NCI-H1694 treated with DMSO at 0.1 percent for 48 hours (cell line): ENCODE measurements at places on chromosomes 5 and 9.
A peak's percentile ranks its signal among the peaks of the same experiment; 100 is the strongest.

GRCh38 chr5:34869256-34869655 is 30.3 kb downstream of the TTC23L start:
- DNase-seq: no peak

- DNase-seq: no peak
These were observed 25.7 kb downstream of the SYK start for GRCh38 chr9:90827181-90827871.

DNA sequence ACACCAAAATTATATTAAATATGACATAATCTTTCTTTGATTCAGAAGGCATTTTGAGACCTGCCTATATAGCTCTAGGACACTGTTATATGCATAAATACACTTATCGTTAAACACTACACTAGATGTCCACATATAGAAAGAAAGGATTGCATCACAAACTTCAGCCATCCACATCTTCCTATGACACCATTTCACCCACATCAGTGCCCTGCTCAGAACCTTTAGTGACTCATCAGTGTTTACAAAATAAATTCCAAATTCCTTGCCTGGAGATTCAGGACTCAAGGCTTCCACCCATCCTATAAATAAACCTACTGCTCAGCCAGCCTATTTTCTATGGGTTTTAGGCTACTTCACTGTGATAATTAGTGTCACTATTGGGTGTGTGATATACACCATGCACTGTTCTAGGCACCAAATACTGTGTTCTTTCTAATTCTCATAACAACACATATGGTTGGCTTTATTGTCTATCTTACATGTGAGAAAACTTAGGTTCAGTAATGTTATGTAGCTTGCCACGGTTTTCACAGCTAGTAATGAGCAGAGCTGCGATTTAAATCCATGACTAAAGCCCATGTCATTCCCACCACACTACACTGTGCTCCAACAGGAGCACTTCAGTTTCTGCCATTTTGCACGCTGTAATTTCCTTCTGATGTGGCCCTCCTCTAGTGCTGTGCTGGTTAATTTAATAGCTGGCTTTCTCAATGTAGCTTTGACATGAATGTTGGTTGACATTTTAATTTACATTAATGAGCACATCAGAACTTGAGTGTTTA is 103.3 kb downstream of the SREK1 start:
- DNase-seq: no peak

- DNase-seq: no peak
These were observed 15.2 kb downstream of the CYSTM1 start for GRCh38 chr5:140189977-140190871.

DNA sequence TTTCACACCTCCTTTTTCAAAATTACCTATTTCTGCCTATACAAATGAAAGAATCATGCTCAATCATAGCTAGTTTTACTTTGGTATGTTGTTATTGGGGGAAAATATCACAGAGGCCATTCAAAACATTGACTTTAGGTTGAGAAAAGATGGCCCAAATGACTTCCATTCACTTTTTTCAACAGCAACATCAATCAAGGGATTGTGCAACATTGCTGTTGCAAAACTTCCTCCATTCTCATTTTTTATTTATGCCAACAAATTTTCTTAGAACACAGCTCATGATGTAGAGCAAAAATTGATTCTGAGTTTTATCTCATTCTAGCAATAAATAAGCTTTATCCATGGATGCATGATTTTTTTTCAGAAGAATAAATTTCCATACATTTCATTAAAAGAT is 93.6 kb upstream of the RORB start:
- no peak for DNase-seq

DNA sequence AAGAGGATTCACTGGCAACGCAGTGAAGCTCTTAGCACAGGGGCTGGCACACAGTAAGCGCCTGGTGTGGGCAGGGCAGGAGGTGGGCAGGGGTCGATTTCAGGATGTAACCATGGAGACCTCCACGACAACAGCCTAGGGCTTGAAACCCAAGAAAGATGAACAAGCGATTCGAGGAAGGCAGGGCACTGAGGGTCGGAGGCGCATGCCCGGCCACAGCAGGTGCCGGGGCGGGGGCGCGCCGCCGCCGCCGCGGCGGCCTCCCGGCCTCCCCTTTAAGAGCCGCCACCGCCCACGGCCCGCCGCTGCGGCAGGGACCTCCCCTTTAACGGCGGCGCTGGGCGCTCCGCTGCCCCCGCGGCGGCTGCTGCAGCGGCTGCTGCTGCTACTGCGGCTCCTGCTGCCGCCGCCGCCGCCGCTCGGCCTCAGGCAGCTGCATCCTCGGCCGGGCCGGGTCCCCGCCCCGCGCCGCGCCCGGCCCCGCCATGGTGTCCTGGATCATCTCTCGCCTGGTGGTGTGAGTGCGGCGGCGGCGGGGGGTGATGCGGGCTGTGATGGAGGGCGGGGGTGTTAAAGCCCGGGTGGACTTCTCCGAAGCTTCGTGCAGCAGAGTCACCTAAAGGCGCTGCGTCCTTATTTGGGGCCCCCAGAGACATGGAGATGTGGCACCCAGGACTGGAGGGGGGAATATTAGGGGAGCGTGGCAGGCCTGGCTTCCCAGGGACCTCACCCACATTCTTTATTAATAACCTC is at the start of gene REEP2:
Gene REEP2, plus strand, starts transcription at position 334 of the 753 bp plus-strand sequence. Its CDS starts 152 bp downstream, at position 486.
- peak; percentile 20 for DNase-seq

GRCh38 chr9:100640447-100641050 is 62.7 kb downstream of the CAVIN4 start:
- no peak for DNase-seq

GRCh38 chr5:144451187-144451973 is 280.7 kb downstream of the KCTD16 start:
- DNase-seq: no peak

DNA sequence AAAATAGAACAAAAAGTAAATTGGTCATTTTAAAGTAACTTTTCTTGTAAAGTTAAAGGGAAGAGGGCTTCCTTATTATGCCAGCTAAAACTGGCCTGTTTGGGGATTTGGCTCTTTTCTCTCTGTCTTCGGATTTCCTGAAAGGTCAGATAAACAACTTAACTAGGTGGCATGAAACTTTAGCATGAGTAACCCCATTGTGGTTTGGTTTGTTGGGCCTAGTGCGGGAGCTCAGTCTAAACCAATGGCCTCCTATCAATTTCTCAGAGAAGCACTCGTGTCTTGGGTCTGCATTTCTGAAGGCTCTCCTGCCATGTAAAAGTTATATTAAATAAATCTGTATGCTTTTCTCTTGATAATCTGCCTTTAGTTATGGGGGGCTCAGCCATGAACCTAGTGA is 48.5 kb upstream of the ANKH start:
- no peak for DNase-seq

- no peak for DNase-seq
These were observed 11.0 kb upstream of the GNPDA1 start for GRCh38 chr5:142023836-142024235.

DNA sequence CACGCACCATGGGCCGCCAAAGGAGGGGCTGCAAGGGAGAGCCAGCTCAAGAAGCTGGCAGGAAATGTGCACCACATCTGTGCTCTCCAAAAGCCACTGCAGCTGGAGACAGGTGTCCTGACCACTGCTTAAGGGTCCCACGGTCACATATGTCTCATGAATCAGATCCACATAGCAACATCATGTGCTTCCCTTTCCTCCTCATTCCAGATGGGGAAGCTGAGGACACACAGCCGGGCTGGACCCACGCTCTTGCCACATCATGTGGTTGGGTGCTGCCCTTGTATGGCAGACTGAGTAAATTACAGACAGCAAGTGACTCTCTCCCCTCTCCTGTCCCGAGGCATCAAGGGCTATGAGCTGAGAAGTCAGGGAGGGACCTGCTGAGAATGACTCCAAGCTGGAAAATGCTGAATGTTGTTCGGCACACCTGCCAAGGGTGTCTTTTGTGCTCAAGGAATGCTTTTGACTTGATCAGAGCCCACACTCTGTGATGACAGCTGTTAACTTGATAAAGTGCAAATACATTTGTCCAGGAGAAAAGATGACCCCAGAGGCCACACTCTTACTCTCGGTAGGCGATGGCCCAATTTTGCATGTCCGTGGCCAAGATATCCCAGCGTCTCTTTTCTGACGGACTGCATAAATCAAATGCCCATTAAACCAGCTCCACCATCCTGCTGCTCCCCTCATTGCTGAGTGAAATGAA is 58.2 kb downstream of the NSUN2 start:
- no peak for DNase-seq

DNA sequence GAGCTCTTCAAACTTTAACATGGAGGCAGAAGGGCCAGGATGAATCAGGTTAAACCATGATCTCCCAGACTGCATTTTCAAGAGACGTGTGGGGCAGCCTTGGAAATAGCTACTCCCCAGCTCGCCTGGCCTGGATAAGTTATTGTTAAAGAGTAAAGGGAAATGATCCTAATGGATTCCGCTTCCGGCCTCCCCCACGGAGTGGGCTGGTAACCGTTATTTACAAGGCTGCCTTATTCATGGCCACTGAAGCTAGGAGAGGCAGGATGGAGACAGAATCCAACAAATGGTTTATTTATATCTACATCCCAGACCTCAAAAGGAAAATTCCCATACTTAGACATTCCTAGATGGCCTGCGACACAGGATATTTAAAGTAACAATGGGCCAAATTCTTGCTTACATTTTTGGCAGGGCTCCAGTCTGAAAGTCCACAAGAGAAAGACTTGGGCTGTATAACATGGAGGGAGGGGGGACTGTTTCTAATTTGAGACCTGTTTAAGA is 27.9 kb downstream of the SPRY4 start:
- no peak for DNase-seq

GRCh38 chr5:174719793-174720611 is 4.4 kb upstream of the MSX2 start:
- DNase-seq: no peak

GRCh38 chr9:121279776-121280388 is 11.9 kb downstream of the GSN start:
- no peak for DNase-seq

DNA sequence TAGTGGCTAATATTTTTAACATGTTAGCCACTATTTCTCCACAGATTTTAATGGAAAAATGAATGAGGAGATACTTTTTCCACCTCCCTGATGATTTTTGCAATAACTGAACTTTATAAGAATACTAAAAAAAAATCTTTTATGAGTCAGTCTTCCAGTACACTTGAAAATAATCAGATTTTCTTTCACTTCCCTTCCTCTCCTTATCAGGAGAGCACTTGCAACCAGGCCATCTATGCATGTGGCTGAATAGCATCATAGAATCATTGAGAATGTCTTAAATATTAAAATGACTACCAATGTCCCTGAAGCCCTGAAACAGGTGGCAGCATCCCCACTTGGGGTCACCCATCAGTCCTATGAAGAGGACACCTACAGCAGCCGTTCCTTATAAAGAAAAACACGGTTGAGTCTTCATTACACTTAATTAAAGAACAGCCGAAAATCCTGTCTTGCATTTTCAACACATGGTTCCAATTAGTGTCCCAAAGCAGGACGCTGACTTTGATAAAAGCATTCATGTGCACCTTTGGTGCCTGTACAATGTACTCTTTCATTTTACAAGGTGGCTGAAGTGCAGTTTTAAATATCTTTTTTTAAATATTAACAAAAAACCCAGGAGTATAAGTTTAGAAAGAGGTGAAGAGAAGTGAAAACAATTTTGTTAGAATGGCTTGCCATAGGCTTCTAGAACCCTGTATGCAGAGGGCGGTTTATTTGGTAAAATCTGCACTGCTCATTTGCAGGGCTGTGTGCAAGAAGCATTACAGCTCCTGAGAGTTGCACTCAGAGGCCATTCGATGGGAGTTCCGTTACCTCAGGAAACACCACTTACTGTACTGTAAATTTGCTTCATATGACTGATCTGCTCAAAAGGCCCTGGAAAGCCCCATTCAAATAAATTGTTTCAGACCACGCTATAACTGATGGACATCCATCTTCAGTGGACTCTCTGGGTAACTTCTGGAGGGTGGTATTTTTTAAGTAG is 106.9 kb upstream of the VCAN start:
- DNase-seq: no peak

DNA sequence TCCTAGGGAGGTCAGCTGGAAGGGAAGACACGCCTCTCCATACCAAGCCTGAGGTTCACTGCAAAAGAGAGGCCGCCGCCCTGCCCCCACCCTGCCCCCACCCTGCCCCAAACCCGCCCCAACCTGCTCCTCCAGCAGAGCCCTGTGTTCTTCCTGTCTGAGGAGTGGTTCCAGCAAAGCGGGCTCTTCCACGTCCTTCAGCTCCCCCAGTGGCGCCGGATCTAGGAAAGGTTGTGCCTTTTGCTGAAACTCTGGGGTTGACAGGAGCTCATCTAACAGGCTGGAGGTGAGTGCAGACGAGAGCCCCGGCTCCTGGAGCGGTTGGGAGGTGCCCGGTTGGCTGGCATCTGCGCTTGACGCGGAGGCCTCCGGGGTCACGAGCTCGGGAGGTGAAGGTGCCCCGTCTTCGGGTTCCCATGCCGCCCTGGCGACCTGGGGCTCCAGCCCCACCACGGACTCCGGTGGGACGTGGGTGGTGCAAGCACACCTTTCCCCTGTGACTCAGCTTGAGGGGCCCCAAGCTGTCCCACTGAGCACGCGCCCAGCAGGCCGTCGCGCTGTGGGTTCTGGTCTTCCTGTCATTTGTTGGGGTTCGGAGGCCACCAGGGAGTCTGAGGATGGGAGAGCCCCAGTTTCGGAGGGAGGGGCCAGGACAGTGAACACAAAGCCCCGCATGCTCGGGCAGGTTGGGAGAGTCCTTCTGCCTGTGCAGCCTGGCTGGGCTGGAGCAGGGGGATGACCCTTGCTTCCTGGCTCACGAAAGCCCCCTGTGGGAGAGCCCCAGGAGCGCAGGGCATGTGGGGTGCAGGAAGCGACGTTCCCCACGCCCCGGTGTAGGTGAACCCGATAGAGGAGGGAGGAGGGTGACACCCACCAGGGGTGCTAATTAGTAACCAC is 1467.1 kb downstream of the FOXD4L5 start:
- DNase-seq: no peak

DNA sequence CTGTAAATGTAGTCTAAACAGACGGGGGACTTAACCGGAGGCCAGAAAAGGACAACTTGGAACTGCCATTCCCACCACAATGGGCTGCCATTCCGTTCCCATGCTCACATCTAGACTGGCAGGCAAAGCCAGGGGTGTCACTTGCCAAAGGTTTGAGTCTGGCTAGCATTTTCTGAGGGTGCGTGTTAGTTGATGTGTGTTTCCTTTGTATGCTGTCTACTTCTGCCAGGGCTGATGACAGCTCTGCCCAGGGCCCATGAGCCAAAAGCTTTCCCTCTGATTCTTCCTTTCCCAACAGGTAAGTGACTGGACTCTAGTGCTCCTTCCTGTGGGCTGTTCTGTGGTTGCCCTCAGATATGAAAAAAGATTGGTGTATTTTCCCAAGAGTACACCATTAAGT is 68.0 kb downstream of the ZNF608 start:
- DNase-seq: no peak

DNA sequence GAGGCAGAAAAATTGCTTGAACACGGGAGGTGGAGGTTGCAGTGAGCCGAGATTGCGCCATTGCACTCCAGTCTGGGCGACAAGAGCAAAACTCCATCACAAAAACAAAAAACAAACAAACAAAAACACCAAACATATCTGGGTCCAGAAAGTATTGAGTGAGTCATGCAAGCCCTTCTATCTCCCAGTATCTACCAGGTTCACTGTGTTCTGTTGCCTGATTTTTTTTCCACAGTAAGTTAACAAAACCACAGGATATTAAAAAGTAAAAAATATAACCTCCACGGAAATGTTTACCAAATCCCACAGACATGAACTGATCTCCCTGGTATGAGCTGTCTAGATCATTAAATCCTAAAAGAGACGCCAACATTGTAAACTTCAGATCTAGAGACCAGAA is 94.4 kb downstream of the ANKH start:
- no peak for DNase-seq

GRCh38 chr9:124326378-124326777 is 68.6 kb downstream of the NEK6 start:
- DNase-seq: no peak
